ENCODE measurements at places on chromosomes 13 and 19. TPM values are rescaled to one million over a fixed set of nuclear protein-coding genes. Genes with fewer than 3 reads are reported as not detected.

SIGLEC12 gene
- not detected for total RNA-seq

GRCh38 chr19:5903056-5903623 lies 450 bp downstream of the NDUFA11 start:
- peak; percentile 38 for DNase-seq

P2RY11 gene
- 10.2 TPM for total RNA-seq

- peak; percentile 18 for DNase-seq
Observed at GRCh38 chr13:71218960-71219359, 648.0 kb downstream of the DACH1 start.

Data from renal cortical epithelial cell (primary cell).